Left cardiac atrium (tissue), 4 donors: ENCODE measurements at places on chromosomes 3 and 15. TPM values are rescaled to one million over a fixed set of nuclear protein-coding genes. Genes with fewer than 3 reads are reported as not detected.
A peak's percentile ranks its signal among the peaks of the same experiment; 100 is the strongest.

DNA sequence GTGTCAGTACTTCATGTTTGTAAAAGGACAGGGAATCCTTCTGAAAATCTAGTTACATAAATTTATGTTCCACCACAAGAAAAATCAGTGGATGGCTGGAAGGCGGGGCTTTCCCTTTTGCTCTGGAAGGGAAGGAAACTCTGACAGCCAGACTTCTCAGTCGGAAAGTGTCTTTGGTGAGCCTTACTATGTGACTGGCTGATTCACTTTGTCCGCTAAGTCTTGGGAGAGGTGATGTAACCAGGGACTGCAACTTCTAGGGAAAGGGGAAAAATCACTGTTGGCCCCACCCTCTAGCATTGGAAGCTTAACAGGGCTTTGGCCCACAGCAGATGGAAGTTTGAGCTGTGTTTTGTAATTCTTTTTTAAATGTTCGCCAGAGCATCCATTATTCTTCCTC lies 281.4 kb upstream of the CTDSPL start:
- DNase-seq: peak; percentile 59

- no peak for DNase-seq
These were observed 5.8 kb downstream of the ATP13A5 start for GRCh38 chr3:193372783-193373182.

DNA sequence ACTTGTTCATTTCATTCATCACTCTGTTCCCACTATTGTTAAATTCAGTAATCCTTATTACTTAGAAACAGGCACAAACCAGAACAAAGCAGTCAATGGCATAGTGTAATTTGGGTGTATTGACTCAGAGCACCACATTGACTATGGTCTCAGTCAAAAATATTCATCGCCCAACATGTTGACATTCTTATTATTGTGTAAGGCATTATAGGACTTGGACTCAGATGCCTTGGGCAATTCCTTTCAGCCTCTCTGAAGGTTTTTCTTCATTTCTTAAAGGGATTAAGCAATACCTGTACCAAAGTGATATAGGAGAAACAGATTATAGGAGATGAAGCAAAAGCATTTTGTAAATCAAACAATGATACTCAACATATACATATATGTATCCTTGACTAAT lies 114.7 kb upstream of the BHLHE40 start:
- no peak for DNase-seq

- DNase-seq: no peak
These were observed 21.9 kb downstream of the BHLHE40 start for GRCh38 chr3:5001135-5001534.

DNA sequence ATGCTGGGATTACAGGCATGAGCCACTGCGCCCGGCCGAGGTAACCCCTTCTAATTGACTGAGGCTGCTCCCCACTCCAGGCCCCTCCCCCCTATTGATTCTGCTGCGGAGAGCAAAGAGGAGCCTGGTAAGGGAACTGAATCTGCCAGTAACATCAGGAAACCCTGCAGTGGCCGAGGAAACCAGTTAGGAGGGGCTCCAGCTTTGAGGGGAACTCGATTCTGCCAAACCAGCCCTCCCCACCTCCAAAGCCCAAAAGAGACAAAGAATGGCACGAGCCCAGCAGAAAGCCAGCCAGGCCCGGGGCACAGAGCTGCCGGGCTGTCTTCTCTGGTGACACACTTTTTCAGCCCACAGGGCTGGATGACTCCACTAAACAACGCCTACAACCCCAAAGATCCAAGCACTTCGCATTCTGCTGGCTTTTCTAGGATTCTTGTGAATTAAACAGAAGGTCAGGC lies 15.0 kb upstream of the ACAD9 start:
- no peak for DNase-seq

- no peak for DNase-seq
These were observed 221.8 kb downstream of the TPRG1 start for GRCh38 chr3:189393598-189393997.

GRCh38 chr3:133487204-133487603 lies 86.3 kb upstream of the CDV3 start:
- no peak for DNase-seq

MYRIP gene
- total RNA-seq: 2.3 TPM
